ENCODE measurements at places on chromosomes 16 and 17. TPM values are rescaled to one million over a fixed set of nuclear protein-coding genes. Genes with fewer than 3 reads are reported as not detected.

The PPP1R9B gene
- 111 TPM for total RNA-seq

DNA sequence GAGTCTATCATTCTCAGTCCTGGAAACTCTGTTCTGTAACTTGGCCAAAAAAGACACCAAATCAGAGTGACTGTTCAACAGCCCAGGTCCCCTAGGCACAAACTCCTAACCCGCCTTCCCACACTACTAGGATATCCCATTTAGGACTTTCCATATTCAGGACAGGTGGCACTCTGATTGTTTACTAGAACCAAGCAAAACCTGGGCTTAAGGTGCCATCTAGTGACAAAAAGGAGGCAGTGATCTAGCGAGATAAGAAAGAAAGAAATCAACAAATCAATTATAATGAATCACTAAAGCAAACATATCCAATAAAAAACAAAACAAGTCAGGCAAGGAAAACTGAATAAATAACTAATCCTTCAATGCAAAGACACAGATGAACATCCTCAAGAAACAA lies 203.9 kb downstream of the CEP112 start:
- no peak for DNase-seq

The FNDC8 gene
- total RNA-seq, result not detected

DNA sequence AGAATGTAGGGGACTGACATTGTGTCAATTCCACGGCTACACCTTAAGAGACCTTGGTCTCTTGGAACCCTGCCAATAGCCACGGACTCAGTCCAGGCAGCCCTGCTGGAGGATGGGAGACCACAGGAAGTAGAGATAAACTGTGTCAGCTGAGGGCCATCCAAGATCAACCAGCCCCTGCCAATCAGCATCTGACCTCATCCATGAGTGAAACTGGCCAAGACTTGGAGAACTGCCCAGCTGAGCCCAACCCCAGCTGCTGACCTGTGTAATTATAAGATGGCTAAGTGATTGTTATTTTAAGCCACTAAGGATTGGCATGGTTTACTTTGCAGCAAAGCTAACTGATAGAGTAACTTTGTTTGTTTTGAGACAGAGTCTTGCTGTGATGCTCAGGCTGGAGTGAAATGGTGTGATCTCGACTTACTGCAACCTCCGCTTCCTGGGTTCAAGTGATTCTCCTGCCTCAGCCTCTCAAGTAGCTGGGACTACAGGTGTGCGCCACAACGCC lies 13.3 kb upstream of the YWHAE start:
- DNase-seq, result no peak

- no peak for DNase-seq
Measured at GRCh38 chr16:28180655-28181460, 30.9 kb downstream of the XPO6 start.

The GRAP gene
- total RNA-seq, result 26.7 TPM

- DNase-seq, result no peak
Measured at GRCh38 chr17:10208604-10209193, 10.3 kb upstream of the GAS7 start.

- no peak for DNase-seq
Measured at GRCh38 chr16:24668481-24669061, 60.9 kb upstream of the TNRC6A start.

- DNase-seq, result no peak
Measured at GRCh38 chr16:62462971-62463370, 426.7 kb upstream of the CDH8 start.

DNA sequence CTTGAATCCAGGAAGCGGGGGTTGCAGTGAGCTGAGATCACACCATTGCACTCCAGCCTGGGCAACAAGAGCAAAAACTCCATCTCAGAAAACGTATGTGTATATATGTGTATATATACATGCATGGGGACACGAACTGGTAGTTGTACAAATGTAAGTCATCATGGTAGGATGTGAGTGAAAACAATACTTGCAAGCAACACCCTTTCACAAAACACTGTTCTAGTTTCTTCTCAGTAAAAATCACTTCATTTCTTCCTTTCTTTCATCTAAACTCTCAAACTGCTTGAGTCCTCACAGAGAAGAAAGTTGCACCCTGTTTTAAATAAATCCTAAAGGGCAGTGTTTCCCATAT lies 51.8 kb downstream of the METTL16 start:
- DNase-seq, result no peak

The CDRT15 gene
- not detected for total RNA-seq

GRCh38 chr16:53065461-53066061 lies 10.8 kb downstream of the CHD9 start:
- no peak for DNase-seq

The PITPNM3 gene
- total RNA-seq, result 0.52 TPM

DNA sequence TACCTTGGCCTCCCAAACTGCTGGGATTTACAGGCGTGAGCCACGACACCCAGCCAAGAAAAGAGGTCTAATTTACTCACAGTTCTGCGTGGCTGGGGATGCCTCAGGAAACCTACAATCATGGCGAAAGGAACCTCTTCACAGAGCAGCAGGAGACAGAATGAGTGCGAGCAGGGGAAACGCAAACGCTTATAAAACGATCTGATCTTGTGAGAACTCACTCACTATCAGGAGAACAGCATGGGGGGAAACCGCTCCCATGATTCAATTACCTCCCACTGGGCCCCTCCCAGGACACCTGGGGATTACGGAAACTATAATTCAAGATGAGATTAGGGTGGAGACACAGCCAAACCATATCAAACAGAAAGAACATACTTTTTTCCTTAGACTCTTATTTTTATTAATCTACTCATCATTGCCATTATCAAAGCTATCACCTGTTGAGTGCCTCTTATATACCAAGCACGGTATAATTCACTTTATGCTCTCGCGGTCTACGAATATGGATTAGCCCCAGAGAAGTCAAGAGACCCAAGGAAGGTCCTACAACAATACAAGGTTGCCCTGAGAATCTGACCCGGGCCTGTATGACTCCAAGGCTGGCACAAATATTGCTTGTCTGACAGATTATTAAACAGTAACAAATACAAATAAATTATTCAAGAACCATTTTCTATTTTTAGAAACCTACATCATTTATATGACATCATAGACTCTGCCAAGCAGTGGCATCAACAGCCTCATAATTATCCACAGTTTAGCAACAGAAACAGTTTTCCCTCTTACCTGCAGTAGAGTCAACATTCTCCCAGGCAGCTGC lies 2.4 kb downstream of the POLR3K start:
- DNase-seq, result no peak

- no peak for DNase-seq
Measured at GRCh38 chr17:8103549-8103948, 14.8 kb downstream of the ALOXE3 start.

- DNase-seq, result no peak
Measured at GRCh38 chr17:41294016-41294415, 8.6 kb downstream of the KRTAP29-1 start.

DNA sequence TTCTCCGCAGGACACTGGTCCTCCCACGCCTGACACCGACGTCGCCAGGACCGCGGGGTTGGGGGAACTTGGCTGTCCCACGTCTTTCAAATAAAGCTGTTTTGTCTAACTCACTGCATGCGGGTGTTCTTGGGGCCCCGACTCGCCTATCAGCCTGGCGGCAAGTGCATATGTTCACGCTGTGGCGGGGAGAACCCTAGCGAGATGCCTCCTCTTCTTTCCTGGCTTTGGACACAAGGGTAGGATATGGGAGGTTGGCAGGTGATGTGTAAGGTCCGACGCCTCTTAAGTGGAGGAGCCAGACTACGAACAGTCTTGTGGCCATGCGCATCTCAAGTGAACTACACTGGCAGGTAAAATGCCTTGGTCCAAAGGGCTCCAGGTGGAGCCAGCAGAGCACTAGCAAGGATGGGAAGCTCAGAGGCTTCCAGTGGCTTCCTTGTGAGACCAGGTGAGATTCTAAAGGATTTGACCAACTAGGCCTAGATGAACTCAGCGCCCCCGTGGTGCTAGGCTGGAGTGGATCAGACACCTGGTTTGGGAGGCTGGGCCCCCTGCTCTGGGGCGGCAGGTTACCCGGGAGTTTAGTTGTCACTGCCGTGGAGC lies 873 bp upstream of the RPS2 start:
- DNase-seq, result no peak

DNA sequence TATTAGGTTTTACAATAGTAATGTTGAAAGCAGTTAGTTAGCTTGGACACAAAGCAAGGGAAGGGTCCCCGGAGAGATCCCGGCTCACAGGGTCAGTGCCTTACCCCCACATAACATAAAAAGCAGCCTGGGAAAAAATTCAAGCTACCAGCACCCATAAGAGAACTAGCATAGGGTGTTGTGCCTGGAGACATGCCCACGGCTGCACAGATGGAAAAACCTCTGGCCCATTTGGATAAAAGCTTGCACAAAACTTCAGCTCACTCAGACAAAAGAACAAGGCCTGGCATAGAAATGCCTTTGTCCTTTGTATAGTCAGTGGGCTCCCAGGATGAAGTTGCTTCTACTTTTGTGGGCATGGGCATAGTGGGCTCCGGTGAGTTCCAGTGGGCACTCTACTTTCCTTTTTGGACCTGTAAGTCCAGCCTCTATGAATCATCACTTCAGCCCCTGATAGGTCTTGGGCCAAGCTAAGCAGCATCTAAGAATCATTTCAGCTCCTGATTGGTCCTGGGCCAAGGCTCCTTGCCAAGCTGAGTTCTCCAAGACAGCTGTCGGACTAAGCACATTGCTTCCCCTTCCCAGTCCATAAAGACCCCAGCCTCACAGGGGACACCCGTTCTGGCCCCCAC lies 1.3 kb upstream of the RDM1 start:
- no peak for DNase-seq

DNA sequence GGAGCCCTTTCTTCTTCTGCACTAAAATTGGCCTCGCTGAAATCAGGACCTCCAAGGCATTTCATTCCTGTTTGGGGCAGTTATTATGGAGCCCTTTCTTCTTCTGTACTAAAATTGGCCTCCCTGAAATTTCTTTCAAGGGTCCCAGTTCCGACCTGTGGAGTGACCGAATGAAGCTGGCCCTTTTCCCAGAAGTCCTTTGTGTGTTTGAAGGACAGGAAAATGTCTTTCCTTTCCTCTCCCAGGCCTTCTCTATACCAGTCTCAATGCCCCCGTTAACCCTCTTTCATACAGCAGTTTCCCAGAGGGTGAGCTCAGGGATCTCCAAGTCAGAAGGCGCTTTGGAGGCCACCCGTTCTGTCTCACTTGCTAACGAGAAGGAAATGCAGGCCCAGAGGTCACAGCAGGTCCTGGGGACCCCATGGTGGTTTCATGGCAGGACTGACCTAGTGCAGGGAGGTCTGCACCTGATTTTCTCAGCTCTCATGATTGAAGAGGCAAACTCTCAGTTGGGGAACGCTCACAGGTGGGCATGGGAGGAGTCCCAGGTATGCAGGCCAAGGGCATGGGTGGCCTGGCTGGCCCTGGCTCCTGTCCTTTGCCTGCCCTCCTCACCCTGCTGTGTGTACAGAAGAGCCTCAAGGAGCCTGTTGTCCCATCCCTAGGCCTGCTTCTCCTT lies 37.1 kb upstream of the DOC2B start:
- DNase-seq, result no peak

GRCh38 chr17:82933911-82934310 lies 94.1 kb upstream of the ZNF750 start:
- no peak for DNase-seq

The BCAR1 gene
- 0.50 TPM for total RNA-seq

- DNase-seq, result no peak
Measured at GRCh38 chr16:86391486-86391885, 118.8 kb upstream of the FOXF1 start.

The ALG1 gene
- total RNA-seq, result 10.0 TPM

The PRKCB gene
- 137 TPM for total RNA-seq

DNA sequence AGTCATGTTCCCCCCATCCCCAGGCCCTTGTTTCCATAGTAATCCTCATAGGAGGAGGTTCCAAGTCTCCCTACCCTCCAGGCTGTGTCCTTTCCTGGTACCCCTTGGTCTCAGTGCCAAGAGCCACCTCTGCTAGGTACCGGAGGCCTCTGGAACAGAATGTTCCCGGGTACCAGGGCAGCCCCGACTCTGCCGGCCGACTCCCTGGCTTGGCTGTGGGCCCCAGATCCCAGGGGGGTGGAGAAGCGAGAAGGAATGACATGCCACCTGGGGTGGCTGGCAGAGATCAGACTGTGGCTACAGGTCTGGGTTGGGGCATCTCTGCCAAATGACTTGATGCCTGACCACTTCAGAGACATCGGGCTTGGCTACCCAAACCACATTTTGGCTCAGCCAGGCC lies 3.6 kb downstream of the STAC2 start:
- DNase-seq, result no peak

DNA sequence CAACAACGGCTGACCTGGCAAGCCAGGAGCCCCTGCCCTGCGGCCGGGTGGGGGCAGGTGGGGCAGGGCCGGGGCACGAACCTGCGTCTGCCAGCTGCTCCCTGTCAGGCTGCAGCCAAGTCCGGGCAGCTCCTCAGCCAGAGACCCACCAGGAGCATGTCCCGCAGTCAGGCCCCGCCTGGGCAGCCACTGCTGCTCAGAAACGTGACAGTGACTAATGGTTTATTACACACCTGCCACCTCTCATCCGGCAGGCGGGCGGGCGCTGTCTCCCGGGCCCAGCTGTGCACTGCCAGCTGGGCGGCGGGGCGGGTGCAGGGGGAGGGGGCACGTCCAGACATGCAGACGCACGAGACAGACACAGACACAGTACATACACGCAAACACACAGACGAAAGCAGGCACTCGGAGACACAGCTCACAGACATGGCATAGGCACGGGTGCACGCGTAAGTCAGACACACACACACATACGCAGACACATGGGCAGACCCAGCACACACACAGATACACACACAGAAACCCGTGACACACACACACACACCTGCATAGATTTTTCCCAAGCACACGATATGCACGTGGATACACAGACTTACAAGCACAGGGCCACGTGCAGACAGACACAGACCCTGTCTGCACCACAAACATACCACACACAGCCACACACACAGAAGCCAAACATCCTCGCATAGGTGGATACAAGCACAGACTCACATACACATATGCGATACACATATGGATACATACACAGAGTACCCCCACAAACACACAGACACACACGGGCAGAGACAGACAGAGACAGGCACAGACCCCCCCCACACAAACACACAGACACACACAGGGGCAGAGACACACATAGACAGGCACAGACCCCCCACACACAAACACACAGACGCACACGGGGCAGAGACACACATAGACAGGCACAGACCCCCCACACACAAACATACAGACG lies 248.3 kb upstream of the CIBAR2 start:
- DNase-seq, result no peak

- no peak for DNase-seq
Measured at GRCh38 chr17:34850023-34850422, 111.2 kb downstream of the CCT6B start.

DNA sequence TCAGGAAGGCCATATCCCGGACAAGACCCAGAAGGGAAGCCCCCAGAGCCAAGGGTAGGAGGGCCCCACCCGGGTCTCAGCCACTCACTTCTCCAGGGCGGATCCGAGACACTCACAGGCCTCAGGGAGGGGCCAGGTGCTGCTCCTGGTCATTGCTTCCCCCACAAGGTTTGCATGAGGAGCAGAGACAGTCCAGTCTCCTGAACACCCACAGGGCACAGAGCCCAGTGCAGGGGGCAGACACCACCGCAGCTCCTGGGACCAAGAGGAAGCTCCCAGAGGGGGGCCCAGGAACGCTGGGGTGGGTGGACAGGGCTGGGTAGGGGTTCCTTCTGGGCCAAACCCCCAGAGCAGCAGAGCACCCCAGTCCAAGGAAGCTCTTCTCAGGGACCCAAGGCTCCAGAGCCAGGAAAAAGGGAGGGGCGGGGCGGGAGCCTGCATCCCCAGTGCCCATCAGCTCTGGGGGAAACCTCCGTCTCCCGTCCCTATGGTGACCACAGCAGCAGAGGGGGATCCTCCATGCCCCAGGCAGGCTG lies 709 bp upstream of the MRPL28 start:
- no peak for DNase-seq

The SLC47A2 gene
- total RNA-seq, result not detected
